ENCODE measurements at places on chromosomes 3 and 15.

- no peak for DNase-seq
These were observed 208.4 kb downstream of the TNIK start for GRCh38 chr3:171251835-171252234.

- DNase-seq, result peak; percentile 26
These were observed 34.7 kb upstream of the NDUFB4 start for GRCh38 chr3:120561251-120562045.

DNA sequence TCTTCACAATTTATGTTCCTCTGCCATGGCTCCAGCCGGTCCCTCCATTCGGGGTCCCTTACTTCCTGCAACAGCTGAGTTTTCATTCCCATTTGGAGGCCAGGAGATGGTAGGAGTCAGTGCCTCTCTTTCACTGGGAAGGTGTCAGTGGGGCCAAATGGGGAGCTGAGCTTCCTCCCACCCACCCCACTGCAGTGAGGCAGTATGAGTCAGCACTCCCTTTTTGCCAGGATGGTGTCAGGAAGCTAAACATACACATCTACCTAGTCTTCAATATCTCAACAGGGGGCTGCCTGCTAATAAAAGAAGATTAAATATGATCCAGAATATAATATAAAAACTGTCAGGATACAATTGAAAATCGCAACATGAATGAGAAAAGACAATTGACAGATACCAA, 12.7 kb upstream of the ACTC1 start:
- DNase-seq, result no peak

- DNase-seq, result no peak
These were observed 464.9 kb downstream of the MFSD1 start for GRCh38 chr3:159266779-159267178.

- DNase-seq, result no peak
These were observed 416.6 kb upstream of the AZI2 start for GRCh38 chr3:28765194-28765593.

- DNase-seq, result no peak
These were observed 49.9 kb upstream of the ABI3BP start for GRCh38 chr3:101042996-101043686.

GRCh38 chr3:54527521-54527920, 400.3 kb downstream of the LRTM1 start:
- no peak for DNase-seq

- DNase-seq, result no peak
These were observed 363.6 kb upstream of the CCDC54 start for GRCh38 chr3:107013641-107014040.

DNA sequence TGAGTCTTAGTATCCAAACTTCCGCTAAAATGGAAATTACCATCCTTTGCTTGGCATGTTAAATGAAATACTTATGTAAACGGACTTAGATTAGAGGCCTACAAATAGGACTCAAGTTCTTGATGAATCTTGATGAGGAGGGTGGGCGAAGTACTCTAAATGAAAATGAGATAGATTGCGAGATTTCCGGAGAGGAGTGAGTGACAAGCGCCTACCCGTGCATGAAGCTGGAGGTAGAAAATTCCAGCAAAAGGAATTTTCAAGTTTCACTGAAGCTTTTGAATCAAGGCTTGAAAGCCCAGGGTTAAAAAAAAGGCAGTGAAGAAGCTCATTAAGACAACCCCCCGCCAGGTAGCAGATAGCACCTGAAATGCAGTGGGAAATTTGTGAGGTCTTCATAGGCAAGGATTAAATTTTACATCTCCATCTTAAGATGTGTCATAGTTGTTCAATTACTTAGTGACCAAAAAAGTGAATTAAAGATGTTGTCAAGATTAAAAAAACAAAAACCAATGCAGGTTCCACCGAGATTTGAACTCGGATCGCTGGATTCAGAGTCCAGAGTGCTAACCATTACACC, 655 bp upstream of the RAB11A start:
- no peak for DNase-seq

DNA sequence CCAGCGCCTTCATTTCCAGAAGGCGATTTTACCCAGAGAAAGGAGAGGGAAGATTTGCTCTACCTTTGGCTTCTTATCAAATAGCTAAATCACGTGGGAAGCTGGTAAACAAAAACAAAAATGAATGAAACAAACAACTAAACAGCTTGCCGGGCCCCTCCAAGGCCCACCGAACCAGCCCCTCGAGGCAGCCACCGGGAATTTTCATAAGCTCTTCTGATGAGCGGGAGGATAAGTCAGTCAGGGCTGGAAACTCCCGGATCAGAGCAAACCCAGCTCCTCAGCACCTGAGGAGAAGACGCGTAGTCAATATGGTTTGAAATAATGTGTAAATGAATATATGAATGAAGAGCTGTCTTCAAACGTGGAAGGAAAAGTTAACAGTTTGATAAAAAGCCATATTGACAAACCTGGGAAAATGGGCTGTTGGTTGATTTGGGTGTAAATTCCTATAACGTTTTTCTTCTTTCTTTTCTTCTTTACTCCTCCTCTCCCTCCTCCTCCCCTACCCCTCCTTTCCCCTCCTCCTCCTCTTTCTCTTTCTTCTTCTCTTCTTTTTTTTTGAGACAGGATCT, 10.7 kb downstream of the RPLP1 start:
- DNase-seq, result no peak

GRCh38 chr15:66221126-66221525, 32.4 kb downstream of the MEGF11 start:
- DNase-seq, result no peak

GRCh38 chr15:84883916-84884781, at the start of gene SLC28A1:
Gene SLC28A1, plus strand, starts transcription at chr15:84884662. Its CDS starts 3,099 bp downstream, at chr15:84887761.
- DNase-seq, result no peak

GRCh38 chr3:107791450-107791849, 268.7 kb downstream of the BBX start:
- no peak for DNase-seq

DNA sequence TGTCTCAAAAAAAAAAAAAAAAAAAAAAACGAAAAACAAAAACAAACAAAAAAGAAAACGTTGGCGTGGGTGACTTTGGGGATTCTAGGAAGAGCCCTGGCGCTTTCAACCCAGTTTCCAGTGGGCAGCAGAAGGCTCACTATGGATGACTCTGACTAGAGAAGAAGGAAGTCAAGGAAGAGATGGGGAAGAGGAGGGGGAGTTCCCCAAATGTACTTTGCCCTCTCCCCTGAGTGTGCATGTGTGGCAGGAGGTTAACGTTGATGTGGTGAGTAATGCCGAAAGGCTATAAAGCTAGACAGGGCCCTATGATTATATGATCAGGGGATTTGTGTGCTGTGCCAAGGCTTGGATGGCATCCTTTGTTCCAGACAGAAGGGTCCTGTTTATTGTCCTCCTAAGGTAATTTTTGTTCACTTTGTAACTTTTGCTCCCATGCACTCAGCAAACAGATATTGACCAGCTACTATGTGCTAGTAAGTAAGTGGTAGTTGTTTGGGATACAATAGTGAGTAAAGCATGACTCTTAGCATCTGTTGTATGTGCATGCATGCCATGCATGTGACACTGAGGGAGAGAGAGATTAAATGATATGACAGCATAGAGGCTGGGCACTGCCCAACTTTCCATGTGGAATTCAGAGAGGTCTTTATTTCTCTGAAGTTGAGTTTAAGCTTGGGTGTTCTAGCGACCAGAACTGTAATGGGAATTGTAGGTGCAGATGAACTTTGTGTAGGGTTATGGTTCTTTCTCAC, 750 bp upstream of the HHLA2 start:
- no peak for DNase-seq
